ENCODE measurements at places on chromosomes 3 and 15. TPM values are rescaled to one million over a fixed set of nuclear protein-coding genes. Genes with fewer than 3 reads are reported as not detected.

DNA sequence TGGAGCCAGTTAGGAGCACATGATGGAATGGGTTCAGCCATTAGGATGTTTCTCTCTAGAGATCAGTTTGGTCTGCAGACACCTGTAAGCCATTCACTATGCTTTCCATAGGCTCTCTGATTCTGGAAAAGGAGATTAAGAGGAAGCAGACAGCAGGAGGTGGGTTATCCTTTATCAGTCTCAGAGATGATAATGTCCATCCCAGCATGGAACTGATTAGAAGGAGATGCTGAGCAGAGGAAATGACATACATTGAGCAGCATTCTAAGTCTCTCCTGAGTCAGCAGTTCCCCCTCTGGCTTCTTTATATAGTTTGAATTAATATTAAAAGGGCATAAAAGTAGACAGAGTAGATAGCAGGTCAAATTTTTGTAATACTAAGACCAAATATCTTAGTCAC is 591.1 kb downstream of the GBE1 start:
- DNase-seq, result no peak

- DNase-seq, result no peak
Observed at GRCh38 chr15:99365242-99365641, 114.0 kb downstream of the LRRC28 start.

The CPNE9 gene
- not detected for polyA plus RNA-seq

DNA sequence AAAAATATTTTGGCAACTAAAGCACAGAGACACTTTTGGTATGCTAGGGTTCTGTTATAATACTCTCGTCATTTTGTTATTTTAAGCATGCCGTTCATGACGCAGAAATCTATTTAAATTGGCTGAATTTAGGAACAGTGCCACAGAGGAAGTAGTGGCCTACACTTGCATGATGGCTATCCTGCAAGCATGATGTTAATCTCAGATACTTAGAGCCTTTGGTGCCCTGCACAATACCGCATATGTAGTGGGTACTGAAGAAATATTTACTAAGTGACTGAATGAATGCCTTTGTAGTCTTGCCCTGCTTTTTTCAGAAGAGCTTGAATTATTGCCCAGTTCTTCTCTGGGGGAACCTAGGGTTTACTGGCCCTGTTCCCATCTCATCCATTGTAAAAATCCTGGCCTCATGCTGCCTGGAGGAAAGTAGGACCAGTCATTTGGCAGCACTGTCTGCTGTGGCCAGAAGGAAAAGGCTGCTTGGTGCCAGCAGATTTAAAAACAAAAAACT is 79.0 kb downstream of the SERPINI1 start:
- peak; percentile 75 for DNase-seq

The TRH gene
- polyA plus RNA-seq, result 0.15 TPM

DNA sequence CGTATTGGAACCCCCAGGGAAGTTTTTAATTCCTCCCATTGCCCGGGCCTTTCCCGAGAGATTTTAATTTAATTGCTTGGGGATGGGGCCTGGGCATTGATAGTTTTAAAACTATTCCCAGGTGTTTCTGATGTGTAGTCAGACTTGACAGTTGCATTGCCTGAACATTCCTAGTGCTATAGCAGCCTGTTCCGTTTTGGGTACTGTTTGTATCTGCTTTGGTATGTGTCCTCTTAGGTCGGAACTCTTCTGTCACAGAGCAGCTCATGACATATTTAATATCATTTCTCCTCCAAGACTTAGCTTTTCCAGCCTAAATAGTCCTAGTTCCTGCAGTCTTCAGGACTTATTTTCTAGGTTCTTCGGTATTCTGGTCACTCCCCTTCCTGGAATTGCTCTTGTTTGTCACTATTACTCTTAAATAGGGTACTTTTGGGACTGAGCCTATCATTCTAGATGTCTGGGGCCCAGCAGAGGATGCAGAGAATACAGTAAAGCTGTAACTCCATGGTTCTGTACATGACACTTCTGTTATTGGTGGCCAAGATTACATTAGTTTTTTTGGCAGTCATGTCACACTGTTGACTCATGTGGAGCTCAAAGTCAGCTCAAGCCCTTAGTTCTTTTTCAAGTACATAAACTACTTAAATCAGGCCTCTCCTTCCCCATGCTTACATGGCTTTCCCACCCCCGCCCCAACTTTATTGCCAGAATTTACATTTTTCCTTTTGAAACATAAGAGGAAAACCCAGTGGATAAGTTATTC is 81.5 kb downstream of the BBX start:
- DNase-seq, result peak; percentile 79

DNA sequence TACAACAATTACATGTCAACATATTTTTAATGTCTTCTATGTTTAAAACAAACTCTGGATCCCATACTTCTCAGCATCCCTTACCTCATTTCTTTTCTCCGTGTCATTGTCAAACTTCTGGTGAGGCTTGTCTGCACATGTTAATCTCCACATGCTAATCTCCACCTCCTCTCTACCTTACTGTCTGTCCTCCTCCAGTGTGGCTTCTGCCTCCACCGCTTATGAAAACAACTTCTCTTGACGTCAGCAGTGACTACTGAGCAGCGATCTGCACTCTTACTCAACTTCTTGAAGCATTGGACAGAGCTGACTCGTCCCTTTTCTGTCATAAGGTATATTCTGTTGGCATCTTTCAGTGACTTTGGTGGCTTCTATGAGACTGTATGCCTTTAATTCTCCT is 338.2 kb upstream of the THRB start:
- DNase-seq, result no peak

The CFAP44 gene
- polyA plus RNA-seq, result 0.63 TPM

DNA sequence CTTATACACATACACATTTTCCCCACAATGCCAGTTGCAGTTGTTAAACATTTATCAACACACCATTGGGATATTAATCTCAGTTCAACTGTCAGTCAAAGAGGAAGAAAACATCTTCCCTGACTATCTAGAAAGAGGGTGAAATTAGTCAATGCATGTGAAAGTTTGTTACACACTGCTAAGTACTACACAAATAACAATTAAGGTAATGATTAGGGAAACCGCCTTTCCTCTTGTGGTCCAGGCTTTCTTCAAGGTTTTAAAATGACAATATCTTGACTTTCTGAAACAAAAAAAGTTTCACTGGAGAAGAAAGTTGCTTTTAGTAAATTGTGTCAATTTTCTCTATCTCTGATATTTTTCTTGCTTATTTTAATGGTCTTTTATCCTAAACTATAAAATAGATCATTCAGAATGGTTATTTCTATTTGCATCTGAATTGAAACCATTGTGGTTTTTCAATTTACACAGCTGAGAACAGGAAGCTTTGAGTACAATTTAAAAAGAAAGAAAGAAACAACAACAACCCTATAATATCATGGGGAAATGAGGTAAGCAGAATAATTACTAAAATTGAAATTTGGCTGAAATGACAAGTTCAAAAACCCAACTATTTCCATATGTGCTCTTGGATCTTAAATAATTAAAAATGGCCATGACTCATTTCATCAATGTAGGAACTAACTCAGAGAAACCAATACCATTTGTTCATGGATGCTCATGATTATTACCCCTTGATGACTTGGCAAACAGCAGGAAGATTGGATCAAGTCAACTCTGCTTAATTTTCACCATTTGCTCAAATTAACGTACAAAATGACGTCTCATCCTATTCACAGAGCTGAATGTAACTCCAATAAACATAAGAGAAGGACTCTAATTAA is 31.7 kb downstream of the GPR149 start:
- DNase-seq, result no peak

DNA sequence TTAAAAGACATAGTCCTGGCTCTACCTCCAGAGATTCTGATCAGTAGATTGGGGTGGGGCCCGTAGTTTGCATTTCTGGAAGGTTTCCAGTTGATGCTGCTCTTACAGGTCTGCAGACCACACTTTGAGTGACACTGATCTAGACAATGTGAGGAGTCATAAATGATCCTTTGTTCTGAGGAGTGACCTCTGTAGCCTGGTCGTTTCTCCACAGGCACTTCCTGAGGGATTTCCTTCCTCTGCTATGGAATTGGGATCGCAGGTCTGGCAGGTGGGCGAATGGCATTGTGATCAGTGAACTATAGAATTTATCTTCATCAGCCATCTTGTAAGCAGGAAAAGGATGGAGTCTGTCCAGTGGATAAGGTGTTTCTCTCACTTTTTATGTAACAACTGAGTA is 5.5 kb downstream of the GFM1 start:
- no peak for DNase-seq

The TERC gene
- not detected for polyA plus RNA-seq

The GRIP2 gene
- polyA plus RNA-seq, result not detected

DNA sequence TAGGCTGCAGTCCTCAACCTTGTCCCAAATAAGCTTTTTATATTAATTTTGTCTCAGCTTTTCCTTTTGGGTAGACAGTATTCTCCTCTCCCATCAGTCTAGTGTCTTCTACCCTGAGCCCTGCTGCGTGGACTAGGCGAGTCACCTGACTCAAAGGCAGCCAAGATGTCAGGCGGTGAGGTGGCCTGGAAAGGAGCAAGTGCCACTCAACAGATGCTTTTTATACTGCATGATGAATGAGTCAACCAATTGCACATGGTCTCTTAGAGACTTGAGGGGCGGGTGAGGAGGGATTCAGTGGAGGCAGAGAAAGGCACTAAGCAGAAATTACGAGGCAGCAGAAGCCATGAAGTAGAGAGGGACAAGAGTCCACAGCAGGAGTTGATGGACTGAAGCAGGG is 95.9 kb downstream of the FRMD4B start:
- no peak for DNase-seq

The ITIH4 gene
- polyA plus RNA-seq, result not detected

DNA sequence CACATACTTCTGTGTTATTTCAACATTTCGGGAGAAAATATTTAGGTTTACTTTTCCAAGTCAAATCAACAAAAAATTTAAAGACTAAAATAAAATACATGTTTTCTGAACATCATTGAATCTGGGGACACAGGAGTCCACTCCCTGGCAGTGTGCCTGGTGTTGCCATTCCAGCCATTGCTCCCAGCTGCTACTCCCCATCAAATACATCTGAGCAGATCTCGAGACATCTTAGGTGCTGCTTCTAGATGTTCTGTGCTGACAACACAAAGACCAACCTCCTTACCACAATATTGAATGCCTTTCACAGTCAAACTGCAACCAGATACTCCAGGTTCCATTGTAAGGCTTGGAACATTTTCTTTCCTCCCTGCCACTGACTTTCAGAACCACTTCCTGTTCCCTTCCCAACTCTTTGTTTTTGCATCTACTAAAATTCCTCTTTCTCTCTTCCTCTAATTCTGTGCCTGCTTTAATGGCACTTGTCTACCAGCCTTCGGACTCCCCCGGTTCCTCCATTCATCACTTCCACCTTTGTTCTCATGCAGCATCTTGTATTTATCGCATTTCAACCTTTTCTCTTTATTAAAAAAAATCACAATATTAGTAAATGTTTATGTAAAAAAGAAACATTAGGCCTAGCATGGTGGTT is 81.1 kb upstream of the SLC4A7 start:
- no peak for DNase-seq
